Amniotic epithelial cell (primary cell): ENCODE measurements at places on chromosomes 3 and 15.

DNA sequence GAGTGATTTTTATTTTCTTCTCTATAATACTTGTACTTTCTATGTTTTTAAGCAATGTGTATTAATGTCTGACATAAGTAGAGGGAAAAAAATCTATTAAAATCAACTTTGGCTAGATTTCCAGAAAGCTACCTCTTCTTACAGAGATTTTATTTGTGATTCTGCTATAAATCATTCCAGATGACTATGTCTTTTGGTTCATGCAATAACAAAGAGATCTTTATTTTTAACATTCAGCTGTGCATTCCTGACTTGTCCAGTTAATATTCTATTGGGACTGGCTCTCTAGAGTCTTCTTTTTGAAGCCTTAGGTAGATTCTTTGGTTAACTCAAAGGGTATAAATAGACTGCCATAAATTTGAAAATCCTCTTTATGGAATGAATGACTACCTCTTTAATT, 74.3 kb upstream of the ARPP21 start:
- no peak for DNase-seq

DNA sequence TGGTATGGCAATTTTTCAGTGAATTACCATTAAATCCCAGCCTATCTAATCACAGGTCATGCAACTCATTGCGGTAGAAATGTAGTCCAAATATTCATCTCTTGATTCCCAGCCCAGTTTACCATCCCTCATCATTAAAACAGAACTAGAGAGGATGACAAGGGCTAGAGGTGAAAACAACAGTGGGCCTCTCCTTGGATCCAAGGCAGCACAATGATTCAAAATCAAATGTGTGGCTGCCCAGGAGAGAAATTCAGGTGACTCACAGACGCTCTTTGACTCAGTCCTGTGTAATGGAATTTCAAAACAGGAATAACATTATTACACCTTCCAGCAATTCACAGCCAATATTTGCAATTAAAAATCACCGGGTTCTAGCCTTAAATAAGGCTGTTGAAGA, 246.5 kb downstream of the TBL1XR1 start:
- DNase-seq = peak; percentile 81

GRCh38 chr3:123064914-123065313, 1.9 kb upstream of the PDIA5 start:
- no peak for DNase-seq

GRCh38 chr3:144364737-144365136, 393.1 kb downstream of the DIPK2A start:
- DNase-seq = no peak

DNA sequence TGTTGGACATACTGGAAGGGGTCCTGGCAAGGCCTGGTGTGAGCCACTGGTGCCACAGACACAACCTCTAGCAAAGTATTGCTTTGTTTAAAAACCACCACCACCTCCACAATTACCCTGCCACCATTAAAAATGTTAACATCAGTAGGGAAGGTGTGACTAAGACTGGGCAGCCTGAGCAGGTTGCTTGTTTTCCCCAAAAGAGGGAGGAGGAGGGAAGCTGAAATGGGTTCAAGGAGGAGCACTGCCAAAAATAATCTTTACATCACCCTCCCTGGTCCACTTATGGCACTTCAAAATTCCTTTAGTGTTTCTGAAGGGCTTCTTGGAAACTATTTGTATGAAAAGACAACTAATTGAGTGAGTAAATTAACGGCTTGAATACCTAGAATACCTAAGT, 99.8 kb upstream of the FGF7 start:
- DNase-seq = no peak

- no peak for DNase-seq
Observed at GRCh38 chr3:191568206-191568605, 107.2 kb downstream of the PYDC2 start.

GRCh38 chr15:58453931-58454793, 22.4 kb downstream of the LIPC start:
- peak; percentile 61 for DNase-seq

DNA sequence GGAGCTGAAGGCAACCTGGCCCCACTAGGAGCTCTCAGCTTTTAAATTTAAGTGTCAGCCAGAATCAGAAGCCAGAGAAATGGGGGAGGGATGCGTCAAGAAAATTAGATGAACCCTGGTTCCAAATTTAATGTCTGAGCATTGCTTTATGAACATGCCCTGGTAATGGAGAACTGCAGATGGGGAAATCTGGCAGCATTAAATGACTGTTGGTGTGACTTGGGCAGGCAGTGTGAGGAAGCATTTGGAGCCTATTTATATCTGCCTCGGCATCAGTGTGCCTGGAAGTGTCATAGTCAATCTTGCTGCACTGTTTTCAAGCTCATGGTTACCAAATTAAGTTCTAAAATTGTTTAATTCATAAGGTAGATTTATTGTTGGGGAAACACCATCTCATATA, 29.0 kb downstream of the NME9 start:
- no peak for DNase-seq

DNA sequence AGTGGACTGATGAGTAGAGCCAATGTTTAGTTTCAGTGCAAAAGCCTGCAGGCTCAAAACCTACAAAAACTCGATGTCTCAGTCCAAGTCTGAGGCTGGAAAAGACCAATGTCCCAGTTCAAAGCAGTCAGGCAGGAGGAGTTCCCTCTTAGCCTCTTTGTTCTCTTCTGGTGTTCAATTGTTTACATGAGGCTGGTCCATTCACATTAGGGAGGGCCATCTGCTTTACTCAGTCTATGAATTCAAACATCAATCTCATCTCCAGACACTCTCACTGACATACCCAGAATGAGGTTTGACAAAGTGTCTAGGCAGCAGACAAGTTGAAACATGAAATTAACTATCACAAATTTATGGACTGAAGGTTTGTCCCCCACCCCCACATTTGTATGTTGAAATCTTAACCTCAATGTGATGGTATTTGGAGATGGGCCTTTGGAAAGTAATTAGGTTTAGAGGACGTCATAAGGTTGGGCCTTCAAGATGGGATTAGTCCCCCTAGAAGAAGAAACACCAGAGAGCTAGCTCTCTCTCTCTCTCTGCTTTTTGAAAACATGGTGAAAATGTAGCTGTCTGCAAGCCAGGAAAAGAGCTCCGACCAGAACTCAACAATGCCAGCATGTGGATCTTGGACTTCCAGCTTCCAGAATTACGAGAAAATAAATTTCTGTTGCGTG, 438.5 kb upstream of the RGMA start:
- DNase-seq = no peak

DNA sequence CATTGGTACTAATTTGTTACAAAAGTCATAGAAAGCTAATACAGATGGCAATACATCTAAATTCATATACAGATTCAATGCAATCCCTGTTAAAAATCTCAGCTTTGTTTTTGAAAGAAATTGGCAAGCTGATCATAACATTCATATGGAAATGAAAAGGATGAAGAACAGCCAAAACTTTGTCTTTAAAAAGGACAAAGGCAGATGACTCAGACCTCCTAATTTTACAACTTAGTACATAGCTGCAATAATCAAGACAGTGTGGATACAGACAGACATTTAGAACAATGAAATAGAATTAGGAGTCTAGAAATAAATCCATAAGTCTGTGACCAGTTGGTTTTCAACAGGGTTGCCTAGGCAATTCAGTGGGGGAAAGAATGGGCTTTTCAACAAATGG, 63.3 kb downstream of the AQP9 start:
- DNase-seq = no peak

DNA sequence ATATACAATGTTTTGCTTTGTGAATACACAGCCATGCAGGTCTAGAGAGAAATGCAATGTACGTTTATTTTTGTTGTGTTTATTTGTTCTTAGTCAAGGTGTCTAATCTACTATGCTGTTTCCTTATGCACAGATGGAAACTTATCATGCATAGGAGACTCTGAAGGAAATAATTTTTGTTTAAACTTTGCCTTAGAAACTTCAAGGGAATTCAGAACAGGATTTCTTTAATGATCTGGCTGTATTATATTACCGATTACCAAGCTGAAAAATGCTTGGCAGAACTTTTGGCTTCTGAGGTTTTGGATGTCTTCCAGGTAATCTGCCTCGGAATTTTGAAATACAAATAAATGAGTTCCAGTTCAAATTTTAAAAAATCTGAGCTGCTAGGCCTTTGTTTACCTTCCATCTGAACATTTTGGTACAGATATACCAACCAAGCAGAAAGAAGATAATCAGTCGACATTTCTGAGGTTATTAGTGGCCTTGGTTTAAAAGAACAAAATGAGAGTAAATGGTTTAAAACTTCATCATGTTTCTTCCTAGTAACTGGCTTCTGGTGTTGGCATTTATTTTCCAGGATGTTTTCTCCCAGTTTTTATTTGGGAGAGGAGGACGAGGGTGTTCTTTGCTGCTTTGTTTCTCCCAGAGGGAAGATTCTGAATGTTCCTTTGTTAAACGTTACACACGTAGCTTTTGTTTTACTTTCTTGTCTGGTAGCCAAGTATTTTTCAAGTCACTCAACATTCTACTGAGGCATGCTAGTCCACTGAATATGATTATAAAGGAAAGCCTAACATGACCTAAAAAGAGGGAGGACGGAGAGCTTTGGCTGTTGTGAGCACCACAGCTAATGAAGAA, 421.8 kb upstream of the TBL1XR1 start:
- DNase-seq = peak; percentile 58

- peak; percentile 21 for DNase-seq
Observed at GRCh38 chr3:104846270-104846669, 520.4 kb upstream of the ALCAM start.

DNA sequence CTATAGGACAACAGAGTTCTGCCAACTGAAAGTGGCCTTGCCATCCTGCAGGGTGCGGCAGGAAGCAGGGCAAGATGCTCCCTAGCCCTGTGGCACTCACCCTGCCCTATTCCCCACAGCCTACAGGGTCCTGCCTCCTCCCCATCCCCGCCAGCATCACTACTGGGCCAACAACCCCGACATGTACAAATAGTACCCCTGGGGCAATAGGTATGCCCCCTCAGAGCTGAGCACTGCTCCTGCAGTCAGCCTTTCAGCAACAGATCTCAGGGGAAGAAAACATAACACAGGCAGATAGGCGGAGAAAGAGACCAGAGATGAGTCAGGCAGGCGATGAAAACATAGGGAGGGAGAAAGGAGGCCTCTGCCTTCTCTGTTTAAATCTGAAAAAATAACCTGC, 74.7 kb downstream of the XXYLT1 start:
- peak; percentile 45 for DNase-seq

- DNase-seq = peak; percentile 76
Observed at GRCh38 chr3:31232055-31233025, 300.4 kb upstream of the STT3B start.

- no peak for DNase-seq
Observed at GRCh38 chr3:110530902-110531301, 540.7 kb upstream of the NECTIN3 start.

DNA sequence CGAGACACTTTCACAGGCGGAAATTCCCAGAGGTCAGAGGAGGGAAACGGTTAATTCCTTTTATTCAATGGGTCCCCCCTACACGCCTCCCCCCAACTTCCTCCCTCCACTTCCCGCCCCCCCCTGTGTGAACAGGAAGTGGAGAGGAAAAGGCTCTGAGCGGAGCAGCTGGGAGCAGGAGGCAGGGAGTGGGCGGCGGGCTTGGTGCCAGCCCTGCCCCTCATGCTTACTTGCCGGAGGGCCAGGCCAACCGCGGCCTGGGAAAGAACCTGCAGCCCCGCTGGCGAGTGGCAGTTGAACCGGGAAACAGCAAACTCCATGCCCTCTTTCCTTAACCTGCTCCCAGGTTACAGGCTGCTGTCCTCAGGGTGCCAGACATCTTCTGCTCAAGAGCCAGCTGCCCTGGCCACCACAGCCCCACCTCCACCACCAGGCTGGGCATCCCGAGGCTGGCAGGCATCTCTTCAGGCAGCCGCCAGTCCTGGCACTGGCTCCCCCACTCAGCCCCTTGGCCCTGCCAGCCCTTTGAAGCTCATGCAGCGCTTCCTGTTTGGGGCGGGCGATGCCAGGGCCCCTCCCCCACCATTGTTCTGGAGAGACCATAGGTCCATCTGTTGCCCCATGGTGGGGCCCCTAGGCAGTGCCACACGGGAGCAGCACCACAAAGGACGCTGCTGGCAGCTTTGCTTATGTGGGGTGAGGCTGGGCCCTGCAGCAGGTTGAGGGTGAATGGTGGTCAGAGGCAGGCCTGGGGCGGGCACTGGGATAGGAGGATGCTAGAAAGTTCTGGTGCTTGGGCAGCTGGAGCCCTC, 12.9 kb downstream of the VPS18 start:
- no peak for DNase-seq

DNA sequence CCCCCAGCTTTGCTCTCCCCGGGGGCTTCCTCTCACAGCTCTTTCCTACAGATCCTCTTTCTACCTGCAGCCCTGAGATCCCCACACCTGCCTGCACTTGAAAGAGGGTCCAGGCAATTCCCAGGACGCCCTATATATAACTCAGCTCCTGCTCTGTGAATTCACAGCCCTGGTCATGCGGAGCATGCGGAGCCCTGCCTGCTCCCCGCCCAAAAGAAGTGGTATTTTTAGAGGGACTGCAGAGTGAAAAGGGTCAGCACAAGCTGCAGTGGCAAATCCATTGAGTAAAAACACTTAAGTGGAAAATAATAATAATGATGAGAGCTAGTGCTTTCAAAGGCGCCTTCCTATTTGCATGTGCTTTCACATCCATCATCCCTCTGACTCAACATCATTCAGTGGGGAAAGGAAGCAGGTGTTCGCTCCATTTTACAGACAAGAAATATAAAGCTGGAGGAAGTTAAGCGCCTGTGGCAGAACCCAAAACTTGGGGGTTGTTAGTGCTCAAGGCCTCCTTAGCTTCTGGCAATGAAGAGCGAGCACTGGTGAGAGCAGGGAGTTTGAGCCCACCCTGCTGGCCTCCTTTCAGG, 76.3 kb upstream of the LIPC start:
- DNase-seq = no peak

DNA sequence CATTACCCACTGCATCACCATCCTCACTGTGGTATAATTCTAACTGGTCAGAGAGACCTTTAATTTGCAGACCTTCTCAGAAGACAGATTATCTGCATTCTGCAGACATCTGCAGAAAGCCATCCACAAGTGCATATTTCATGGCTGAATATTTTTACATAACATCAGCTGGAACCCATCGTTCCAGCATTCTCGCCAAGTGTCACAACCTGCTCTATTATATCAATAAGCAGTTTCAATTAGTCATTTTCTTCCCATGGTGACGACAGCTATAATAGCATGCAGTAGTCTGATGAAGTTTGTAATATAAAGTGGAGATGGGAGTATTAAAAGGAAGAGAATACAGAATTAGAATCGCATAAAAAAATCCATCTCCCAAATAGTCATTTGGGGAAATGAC, 334.7 kb downstream of the FHIT start:
- DNase-seq = no peak
